Stimulated activated CD4-positive, alpha-beta T cell treated with anti-CD3 and anti-CD28 coated beads, Interleukin-2, amount 100 ng/mL, for 4 hours (primary cell): ENCODE measurements at places on chromosomes 2 and 18.

DNA sequence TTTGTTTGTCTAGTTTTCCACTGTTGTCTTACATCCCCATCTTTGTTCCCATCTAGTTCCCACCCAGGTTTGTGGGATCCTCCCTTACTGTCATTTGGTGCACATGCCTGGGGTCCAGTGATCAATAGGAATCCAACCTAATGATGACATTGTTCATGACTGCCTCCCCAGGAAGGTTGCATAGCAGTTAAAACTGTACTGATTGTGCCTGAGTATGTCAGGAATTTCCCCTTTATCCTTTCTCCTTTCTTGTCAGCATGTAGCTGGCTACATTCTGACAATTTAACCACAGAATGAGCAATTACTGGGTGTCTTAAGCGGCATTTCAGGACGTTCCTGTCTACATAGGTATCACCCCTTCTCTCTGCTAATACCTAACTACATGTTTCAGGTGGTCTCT, 653.0 kb downstream of the CNTNAP5 start:
- DNase-seq: no peak

DNA sequence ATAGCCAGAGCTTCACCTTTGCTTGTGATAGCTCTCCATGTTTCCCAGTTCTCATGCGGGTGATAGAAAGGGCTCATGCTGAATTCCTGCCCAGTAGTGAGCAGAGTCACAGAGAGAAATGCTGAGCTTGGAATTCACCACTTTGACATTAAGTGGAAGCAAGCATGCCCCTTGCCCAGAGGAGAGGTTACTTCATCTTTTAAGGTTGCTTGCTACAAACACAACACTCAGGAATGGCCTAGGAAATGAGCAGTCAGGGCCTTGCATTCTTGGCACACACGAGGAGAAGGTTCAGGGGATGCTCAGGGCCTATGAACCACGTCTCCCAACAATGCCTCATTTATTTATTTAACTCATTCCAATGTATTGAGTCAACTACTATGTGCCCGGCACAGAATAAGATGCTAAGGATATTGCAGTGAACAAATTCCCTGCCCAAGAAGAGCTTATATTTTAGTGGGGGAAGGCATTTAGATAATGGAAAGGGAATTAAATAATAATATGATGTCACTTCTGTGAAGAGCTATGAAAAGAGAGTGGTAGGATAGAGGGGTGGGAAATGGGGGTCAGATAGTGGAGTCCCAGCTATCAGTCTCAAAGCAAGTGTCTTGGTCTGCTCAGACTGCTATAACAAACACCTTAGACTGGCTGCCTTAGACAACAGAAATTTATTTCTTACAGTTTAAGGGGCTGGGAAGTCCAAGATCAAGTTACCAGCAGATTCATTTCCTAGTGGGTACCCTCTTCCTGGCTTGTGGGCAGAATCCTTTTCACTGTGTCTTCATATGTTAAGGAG, 42.1 kb downstream of the DDX18 start:
- no peak for DNase-seq

GRCh38 chr18:6759579-6759978, 30.1 kb downstream of the ARHGAP28 start:
- no peak for DNase-seq

- DNase-seq: no peak
Measured at GRCh38 chr2:37604716-37605115, 66.7 kb downstream of the CDC42EP3 start.

DNA sequence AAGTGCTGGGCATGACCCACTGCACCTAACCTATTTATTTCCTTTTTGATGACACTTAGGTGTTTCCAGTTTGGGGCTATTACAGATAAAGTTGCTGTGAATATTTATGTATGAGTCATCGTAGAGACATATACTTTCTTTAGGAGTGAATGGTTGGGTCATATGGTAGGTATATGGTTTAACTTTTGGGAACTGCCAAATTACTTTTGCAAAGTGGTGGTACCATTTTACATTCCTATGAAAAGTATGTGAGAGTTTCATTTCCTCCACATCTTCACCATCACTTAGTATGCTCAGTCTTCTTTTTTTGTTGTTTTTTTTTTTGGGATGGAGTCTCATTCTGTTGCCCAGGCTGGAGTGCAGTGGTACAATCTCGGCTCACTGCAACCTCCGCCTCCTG, 56.1 kb downstream of the HNRNPLL start:
- DNase-seq: no peak
